Left ventricle myocardium superior (tissue), 1 donor: ENCODE measurements at places on chromosomes 1 and 21. TPM values are rescaled to one million over a fixed set of nuclear protein-coding genes. Genes with fewer than 3 reads are reported as not detected.

DNA sequence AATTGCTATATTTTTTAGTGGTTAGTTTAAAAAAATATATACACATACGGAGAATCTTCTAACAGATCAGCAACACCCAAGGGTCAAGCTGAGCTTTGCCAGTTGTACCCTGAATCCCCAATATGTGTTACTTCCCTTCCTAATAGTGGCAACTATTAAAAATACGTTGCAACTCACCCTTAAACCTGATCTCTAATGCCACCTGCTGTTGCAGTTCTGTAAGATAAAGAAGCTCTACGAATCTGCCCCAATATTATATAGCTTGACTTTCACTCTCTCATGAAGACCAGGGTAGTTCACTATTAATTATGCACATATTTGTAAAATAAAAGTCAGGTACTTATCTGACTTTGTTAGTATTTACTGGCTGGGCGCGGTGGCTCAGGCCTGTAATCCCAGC, 58.4 kb downstream of the ASH1L start:
- no peak for DNase-seq

DNA sequence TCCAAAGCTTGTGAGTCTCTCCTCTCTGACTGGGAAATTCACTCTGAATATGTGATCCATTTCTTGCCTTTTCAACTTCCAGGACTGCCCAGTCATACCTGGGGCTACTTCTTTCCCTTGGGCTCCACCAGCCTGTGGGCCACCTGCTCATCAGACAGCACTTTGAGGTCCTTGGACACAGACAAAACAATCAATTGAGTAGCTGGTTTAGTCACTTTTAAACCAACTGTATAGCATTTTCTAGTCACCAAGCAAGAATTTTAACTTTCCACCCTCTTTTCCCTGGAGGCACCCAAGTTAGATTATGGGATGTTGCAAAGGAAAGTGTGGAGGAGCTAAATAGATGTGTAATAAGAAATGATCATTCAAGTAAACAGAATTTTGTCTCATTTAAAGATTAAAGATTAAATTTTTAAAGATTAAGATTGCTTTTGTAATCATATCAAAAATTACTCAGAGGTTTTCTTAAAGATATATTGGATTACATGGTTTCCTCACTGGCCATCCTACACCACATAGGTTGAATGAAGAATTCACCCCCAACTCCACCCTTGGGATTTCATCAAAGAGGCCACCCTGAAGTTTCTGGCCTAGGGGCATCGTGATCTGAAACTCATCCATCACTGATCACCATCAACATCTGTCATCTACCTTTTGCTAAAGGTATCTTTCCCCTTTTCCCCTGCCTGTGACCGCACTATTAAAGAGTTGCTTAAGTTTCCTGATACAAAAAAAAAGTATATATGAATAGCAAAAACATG, 219.2 kb upstream of the NR5A2 start:
- DNase-seq, result no peak

DNA sequence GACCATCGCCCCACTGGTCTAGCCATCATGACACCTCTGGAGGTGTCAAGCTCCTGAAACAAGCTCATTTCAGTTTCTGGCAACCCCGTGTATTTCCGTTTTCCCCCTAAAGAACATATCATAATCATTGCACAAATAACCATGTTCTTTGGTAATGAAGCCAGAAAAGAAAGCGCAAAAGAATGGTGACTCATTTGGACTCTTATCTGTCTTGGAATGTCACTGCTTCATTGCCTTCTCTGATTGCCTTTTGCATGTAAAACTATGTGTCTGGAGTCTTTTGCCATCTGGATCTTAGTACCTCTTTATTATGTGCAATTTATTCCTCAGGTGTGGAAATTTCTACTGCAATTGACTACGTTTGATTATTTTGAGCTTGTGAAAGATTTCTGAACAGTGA, 110.5 kb downstream of the COLGALT2 start:
- DNase-seq, result no peak

DNA sequence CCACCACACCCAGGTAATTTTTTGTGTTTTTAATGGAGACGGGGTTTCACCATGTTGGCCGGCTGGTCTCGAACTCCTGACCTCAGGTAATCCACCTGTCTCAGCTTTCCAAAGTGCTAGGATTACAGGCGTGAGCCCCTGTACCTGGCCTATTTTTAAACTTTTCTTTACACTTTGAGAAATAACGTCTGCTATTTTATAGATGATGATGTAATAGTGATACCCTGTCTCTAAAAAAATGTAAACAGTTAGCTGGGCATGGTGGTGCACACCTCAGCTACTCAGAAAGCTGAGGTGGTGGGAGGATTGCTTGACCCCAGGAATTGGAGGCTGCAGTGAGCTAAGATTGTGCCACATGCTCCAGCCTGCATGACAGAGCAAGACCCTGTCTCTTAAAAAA, 47.9 kb downstream of the RALGPS2 start:
- DNase-seq, result no peak

DNA sequence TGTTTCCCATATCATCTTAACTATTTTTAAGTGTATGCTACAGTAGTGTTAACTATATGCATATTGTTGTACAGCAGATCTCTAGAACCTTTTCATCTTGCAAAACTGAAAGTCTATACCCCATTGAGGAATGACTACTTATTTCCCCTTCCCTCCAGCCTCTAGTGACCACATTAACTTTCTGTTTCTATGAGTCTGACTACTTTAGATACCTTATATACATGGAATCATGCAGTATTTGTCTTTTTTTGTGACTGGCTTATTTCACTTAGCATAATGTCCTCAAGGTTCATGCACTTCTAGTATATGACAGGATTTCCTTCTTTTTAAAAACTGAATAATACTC, 96.5 kb upstream of the BTG3 start:
- no peak for DNase-seq

DNA sequence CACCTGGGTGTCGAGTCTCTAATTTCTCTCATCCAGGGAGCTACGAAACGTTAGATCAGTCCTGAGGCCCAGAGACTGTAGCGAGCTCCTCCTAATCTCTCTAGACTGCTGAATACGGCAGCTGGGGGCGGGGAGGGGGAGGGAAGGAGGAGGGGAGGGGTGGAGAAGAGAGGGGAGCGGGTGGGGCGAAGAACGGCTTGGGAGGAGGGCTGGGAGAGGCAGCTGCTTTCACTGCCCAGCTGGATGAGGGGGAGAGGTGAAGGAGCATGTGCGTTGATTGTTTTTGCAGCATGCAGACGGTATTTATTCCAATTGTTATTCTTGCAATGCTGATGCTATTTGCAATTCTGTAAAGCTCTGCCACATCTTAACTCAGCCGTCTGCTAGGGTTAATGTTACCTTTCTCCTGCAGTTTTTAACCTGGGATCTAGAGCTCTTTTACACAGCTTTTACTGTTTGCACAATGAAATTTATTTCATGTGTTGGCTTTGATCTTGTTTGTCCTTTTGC, 790 bp downstream of the DNAJC6 start:
- DNase-seq, result no peak

DNA sequence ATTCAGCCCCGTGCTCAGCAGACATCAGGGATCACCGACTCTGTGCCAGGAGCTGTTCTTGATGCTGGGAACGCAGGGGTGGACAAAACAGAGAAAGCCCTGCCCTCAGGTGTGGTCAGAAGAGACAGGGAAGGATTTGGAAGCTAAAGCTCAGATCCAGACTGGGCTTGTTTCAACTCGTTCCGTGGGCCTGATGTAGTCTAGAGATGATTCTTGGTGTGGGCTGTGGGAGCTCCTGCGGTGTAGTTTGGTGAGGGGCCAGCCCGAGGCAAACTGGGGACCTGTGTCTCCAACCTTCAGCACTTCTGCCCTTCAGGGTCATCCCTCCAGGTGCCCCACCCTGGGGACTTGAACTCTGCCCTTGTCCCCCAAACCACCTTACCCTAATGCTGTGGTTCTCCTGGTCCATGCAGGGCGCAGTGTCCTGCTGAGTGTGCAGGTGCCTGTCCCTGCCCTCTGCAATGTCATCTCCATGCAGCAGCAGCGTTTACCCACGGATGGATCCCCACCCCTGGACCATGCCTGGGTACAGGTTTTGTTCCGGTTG, 17.3 kb upstream of the ABCG1 start:
- DNase-seq, result no peak

- DNase-seq, result no peak
Measured at GRCh38 chr1:18557621-18558465, 72.8 kb upstream of the PAX7 start.

DNA sequence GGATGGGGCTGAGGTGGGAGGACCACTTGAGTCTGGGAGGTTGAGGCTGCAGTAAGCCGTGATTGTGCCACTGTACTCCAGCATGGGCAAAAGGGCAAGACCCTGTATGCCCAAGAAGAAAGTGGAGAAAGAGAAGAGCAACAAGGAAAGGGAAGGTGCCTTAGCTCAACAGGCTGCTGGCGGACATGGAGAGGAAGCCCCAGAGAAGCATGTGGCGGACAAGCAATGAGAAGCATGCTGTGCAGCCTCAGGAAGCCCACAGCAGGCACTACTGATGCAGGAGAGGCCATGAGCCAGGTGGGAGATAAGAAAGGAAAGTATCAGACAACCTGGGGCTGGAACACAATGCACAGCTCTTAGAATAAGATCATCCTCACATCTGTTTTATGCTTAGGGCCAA, 32.6 kb upstream of the GNG4 start:
- no peak for DNase-seq

DNA sequence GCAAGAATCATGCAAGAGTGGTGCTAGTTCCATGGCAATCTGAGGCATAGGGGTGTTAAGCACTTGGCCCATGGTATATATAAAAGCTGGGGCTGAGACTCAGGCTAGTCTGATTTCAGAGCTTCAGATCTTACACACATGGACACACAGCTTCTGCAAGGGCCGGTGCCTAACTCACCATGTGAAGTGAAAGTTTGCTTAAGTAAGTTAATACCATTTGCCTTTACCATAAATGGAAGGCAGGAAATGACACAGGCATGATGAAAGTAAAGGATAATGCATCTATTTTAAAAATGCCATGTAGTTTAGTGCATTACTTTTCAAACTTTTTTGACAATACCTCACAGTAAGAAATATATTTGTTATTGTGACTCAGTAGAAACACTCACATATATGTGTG, 122.6 kb downstream of the KCNJ6 start:
- DNase-seq, result no peak

GRCh38 chr1:193299038-193299437, 112.6 kb upstream of the B3GALT2 start:
- DNase-seq, result no peak

- DNase-seq, result no peak
Measured at GRCh38 chr1:243213045-243213787, 41.9 kb downstream of the CEP170 start.

- no peak for DNase-seq
Measured at GRCh38 chr1:63732666-63733065, 41.2 kb upstream of the ROR1 start.

GRCh38 chr21:32687643-32688345, 40.0 kb downstream of the SYNJ1 start:
- no peak for DNase-seq

- DNase-seq, result peak; percentile 59
Measured at GRCh38 chr1:203202431-203203245, 16.1 kb upstream of the CHI3L1 start.

GRCh38 chr1:22808186-22808675, 97.6 kb downstream of the EPHB2 start:
- no peak for DNase-seq

GRCh38 chr1:166113630-166114029, 53.2 kb downstream of the FAM78B start:
- no peak for DNase-seq

DNA sequence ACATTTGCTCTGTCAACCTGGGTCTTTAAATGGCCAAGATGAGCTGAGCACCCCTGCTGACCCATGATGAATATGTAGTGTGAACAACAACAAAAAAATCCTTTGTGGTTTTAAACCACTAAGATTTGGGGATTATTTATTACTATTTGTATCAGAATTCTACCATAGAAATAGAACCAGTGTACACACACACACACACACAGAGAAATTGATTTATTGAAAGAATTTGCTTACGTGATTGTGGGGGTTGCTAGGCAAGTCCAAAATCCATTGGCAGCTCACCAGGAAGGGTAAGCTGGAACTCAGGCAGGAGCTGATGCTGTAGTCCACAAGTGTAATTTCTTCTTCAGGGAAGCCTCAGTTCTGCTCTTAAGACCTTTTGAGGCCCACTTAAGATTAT, 82.5 kb upstream of the MAP1LC3C start:
- no peak for DNase-seq

GRCh38 chr1:207398986-207399385, 55.1 kb upstream of the CR2 start:
- DNase-seq, result no peak

DNA sequence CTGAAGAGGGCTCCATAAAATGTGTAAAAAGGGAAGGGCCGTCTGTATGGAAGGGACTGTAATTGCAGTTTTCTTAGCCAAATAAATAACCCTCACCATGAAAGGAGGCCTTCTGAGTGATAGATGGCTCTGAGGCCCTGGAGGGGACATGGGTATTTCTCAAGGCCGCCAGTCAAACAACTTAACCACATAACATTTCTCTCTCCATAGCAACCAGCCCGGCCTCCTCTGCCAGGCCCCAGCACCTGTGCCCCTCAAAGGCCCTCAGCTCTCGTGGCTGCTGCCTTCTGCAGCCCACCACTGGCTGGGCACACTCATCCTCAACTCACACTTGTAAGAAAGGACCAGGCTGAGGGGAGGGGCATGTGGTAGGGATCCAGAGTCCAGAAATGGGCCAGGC, 57.0 kb upstream of the GJB5 start:
- no peak for DNase-seq

DNA sequence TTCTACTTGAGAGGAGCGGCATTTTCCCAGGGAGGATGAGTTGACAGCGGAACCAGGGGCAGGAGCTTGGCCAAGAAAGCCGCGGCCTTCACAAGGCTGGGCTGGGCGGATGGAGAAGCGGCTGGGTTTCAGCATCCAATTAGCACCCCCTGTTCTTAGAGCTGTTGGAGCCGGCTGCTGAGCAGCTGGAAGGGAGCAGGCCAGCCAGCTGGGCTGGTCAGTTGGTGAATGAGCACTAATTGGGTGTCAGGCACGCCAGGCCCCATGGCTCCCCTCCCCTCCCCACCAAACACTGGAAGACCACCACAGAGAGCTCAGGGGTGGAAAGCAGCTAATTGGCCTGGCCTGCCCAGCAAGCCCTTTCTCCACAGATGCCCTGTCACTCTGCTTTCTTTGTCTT, 245.6 kb downstream of the RRAGC start:
- DNase-seq, result peak; percentile 51

GRCh38 chr1:10830961-10831668, 34.7 kb upstream of the CASZ1 start:
- DNase-seq, result no peak

The C1QC gene
- 93.5 TPM for total RNA-seq

The SPRR5 gene
- total RNA-seq, result not detected

The AGMAT gene
- total RNA-seq, result not detected

The AVPR1B gene
- total RNA-seq, result not detected

The SYTL1 gene
- total RNA-seq, result 1.1 TPM

The TP73 gene
- total RNA-seq, result 0.05 TPM

The RNU1-1 gene
- total RNA-seq, result 4,234 TPM

The SRRM1 gene
- 65.5 TPM for total RNA-seq

The SERINC2 gene
- total RNA-seq, result 1.3 TPM

The RBM11 gene
- not detected for total RNA-seq

The SLC6A17 gene
- total RNA-seq, result not detected

The TNNT2 gene
- total RNA-seq, result 10,350 TPM

The AKNAD1 gene
- not detected for total RNA-seq
